Stimulated activated CD4-positive, alpha-beta T cell treated with anti-CD3 and anti-CD28 coated beads, Interleukin-12 subunit alpha, Interleukin-12 subunit beta, amount 100 ng/mL, for 24 hours (primary cell): ENCODE measurements at places on chromosomes 4 and X.

- DNase-seq, result no peak
Measured at GRCh38 chr4:6002926-6003325, 15.3 kb downstream of the C4orf50 start.

DNA sequence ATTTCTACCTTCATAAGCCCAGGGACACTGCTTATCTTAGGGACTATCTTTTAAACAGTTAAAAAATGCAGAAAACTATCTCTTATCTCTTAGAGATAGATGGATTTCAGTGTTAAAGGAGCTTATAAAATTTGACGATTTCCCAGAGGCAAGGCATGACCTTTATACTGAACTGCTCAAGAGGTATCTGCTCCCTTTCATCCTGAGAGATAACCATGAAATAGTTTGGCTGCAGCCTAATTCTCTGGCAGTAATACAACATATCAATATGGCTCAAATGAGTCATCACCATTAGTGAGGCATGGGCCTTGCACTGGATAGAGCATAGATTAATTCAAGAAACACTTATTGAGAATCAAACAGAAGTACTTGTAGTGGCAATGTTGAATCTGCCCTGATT lies 348.2 kb upstream of the GRIA3 start:
- no peak for DNase-seq

GRCh38 chr4:48909697-48910096 lies 3.1 kb upstream of the OCIAD2 start:
- DNase-seq, result peak; percentile 47

DNA sequence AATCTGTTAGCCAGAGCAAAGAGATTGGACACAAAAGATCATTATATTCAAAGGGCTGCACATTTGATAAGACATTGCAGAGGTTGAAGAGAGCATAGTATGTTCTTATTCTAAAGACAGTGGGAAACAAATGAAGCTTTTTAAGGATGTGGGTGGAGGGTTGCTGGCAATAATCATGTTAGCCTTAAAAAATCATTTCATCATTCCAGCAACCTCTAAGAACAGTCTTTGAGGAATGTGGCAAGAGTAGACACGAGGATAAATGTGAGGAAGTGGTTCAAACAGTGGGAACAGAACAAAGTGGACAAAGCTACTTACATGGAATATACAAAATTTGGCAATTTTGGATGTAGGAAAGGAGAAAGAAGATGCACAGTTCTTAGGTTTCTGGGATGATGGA lies 167.3 kb upstream of the SPRY1 start:
- DNase-seq, result no peak

DNA sequence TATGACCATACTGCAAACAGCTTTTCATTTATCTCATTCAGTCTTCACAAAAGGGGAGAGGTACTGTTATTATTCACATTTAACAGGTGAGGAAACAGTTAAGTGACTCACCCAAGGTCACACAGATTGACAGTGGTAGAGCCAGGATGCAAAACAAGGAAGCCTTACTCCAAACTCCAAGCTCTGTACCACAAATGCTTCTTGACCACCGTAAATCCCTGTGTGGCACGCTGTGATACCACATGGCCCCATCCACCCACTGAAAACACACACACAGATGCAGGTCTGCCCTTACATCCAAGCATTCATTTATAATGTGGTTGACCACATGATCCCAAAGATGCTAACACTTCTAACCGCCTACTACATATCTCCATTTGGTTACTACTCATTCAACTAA lies 129.5 kb downstream of the TSPAN5 start:
- no peak for DNase-seq

- DNase-seq, result no peak
Measured at GRCh38 chr4:8113611-8114377, 44.8 kb downstream of the ABLIM2 start.

DNA sequence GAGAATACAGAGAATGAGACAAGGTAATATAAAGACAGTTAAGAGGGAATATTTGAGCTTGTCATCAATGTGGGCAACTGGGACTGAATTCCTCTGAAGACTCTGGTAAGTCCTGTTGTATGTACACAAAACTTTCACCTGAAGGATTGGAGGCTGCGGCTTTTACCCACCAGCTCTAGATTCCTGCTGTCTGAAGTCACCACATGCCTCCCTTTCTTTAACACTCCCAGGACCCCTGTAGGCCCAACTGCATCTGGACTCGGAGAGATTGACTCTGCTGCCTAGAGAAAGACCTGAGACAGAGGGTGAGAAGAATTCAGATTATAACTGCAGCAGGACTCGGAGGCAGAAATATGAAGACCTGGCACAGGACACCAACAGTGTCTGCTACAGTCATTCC lies 1048.0 kb downstream of the PDHA2 start:
- DNase-seq, result no peak

DNA sequence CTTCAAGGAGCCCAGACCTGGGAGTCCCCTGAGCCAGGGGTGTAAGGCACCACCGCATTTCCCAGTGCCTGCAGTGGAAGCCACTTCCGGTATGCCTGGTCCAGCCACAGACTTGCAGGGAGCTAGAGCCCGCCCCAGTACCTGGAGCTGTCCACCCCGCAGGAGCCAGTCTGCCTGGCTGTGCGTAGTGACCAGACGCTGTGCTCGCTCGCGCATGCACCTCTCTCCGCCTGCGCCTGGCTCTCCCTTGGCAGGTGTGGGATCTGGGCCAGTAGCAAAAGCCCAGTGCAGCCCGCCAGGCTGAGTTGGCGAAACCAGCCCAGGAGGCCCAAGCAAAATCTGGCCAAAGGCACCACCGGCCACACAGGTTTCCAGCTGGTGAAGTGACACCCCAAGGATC lies 973.7 kb upstream of the AGA start:
- DNase-seq, result no peak

GRCh38 chr4:46927201-46927600 lies 18.2 kb upstream of the COX7B2 start:
- DNase-seq, result no peak

- no peak for DNase-seq
Measured at GRCh38 chr4:138772366-138772765, 243.2 kb upstream of the NOCT start.

GRCh38 chr4:31054295-31054694 lies 334.1 kb downstream of the PCDH7 start:
- DNase-seq, result no peak

DNA sequence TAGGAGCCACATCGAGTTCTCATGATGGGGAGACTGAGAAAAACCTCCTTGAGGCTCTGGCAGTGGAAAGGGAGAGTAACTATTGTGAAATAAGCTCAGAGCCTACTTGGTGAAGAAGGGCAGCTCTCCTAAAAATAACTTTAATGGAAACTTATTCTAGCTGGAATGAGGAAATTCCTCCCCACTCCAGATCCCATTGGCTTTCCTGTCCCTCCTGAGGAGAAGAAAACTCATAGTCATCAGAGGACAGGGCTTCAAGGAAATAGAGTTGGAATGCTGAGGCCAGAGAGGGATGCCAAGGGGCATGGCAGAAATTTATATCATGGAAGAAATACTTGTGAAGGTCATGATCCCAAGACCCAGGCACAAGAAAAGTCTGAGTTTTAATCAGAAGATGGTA lies 70.7 kb upstream of the TAPT1 start:
- DNase-seq, result no peak

GRCh38 chr4:100113096-100113495 lies 77.2 kb downstream of the DDIT4L start:
- no peak for DNase-seq

DNA sequence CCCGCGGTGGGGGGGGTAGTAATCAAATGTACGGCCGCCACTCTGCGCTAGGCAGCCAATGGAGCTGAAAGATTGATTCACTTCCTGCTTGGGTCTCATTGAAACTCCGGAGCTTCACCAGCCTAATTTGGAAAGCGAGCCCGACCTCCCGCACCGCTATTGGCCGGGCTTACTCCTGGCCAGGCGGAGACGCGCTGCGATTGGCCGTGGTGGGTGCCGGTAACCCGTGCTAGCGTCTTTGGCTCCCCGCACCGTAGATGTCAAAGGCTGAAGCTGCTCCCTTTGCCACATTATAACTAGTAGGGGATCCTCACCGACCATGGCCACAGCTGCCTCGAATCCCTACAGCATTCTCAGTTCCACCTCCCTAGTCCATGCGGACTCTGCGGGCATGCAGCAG lies at the start of gene POU3F4:
Gene POU3F4, plus strand, starts transcription at position 285 of the 400 bp plus-strand sequence. Its CDS starts 35 bp downstream, at position 320.
- DNase-seq, result no peak

DNA sequence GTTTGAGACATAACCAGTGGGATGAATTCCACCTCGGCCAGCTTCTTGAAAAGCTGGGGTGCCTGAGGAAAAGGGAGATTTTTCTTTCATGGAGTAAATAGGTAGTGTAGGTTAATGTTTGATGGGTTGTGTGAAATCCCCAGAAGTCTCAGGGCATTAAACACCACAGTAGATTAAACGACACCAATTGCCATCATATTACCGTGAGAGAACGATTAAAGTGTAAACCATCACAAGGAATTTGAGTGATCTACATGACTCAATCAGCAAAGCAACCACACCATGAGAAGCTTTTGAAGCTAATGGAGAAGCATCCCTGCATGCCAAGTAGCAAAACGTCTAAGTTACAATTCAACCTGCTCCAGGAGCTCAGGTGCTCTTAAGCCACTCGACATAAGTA lies 322.5 kb upstream of the GATB start:
- no peak for DNase-seq
